ENCODE measurements at places on chromosomes 12 and 14. TPM values are rescaled to one million over a fixed set of nuclear protein-coding genes. Genes with fewer than 3 reads are reported as not detected.

Gene KLRK1
- 5.0 TPM for total RNA-seq

Gene PSEN1
- total RNA-seq: 91.9 TPM

Gene ARG2
- total RNA-seq: 9.5 TPM

Gene USP5
- 98.4 TPM for total RNA-seq

Measured in mucosa of gallbladder (tissue), 1 donor.